Globus pallidus (tissue), 1 donor: ENCODE measurements at places on chromosomes 7 and 10.

- no peak for DNase-seq
Measured at GRCh38 chr7:37040330-37040729, 316.0 kb upstream of the AOAH start.

DNA sequence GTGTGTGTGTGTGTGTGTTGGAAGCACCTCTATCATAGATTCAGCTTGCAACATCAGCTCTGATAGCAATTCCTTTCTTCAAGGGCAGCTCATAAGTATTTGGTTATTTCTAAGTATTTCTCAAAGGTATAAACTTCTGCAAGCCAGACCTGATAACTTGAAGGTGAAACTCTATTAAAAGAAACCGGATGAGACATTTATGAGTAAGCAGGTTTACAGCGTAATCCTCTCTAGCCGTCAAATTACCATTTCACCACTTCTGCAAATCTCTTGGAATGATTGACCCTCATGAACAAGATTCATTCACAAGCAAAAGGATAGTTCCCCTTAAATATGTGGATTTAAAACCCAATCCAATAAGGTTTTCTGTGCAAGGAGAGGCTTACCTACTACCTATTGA lies 23.1 kb downstream of the PDE1C start:
- no peak for DNase-seq

DNA sequence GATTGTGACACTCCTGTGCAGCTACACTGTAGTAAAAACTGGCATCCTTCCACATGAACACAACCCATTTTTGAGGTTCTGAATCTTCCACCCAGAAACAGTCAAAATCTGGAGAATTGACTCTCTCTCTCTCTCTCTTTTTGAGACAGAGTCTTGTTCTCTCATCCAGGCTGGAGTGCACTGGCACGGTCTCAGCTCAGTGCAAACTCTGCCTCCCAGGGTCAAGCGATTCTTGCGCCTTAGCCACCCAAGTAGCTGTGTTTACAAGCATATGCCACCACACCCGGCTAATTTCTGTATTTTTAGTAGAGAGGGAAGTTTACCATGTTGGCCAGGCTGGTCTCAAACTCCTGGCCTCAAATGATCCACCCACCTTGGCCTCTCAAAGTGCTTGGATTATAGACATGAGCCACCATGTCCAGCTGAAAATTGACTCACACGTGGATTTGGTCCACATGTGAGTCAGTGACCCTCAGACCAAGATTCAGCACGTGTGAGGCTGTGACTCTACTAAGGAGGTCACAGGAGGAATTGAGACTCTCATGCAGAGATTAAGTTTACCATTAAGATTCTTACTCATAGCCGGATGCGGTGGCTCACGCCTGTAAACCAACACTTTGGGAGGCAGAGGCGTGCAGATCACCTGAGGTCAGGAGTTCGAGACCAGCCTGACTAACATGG lies 12.1 kb upstream of the ZNF107 start:
- no peak for DNase-seq

GRCh38 chr7:73602721-73603651 lies 21.3 kb downstream of the MLXIPL start:
- DNase-seq = peak; percentile 41

DNA sequence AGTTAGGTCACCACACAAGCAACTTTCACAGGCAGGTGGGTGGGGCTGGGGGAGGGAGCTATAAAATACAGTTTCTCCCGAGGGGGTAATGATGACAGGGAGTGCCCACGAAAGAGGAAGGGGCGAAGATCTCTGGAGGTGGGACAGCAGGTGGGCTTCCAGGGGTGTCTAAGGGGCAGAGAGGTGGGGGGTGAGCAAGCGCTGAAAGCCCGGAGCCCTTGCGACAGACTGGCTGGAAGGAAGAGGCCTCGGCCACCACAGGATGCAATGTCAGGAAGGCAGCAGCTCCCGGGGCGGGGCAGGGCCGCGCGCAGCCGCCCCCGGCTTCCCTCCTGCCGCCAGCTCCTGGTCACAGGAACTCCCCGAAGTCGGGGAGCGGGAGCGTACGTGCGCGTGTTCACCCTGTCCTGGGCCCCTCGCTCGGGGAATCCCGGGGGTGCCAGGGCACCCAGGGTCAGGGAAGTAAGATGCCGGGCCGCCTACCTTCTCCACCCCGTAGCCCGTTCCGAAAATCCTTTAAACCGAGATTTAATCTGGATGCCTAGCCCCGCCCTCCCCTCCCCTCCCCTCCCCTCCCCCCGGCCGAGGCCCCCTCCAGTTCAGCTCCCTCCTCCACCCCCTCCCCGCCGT lies 105.2 kb upstream of the PPIF start:
- DNase-seq = no peak

DNA sequence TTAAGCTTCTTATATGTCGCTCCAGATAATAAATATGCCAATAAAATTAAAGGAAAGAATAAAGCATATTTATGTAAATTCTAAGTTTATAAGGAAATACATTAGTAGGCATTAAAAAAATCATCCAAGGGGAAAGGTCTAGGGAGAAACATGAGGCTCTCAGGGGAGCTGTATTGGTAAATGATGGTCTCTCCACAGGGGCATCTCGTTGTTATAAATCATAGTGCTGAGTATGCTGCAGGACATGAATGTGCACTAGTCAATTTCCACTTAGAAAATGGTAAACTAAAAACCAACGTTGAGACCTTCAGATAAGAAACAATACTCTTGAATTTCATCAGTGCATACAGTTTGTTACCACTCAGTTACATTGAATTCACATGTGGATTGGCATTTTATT lies 194.0 kb upstream of the AHR start:
- DNase-seq = no peak

- DNase-seq = no peak
Measured at GRCh38 chr10:33129996-33130386, 172.0 kb upstream of the ITGB1 start.

GRCh38 chr7:148754912-148755311 lies 56.2 kb downstream of the CUL1 start:
- DNase-seq = no peak

GRCh38 chr7:156009569-156009968 lies 197.3 kb upstream of the SHH start:
- no peak for DNase-seq

GRCh38 chr10:111522141-111522540 lies 445.3 kb downstream of the ADRA2A start:
- no peak for DNase-seq

DNA sequence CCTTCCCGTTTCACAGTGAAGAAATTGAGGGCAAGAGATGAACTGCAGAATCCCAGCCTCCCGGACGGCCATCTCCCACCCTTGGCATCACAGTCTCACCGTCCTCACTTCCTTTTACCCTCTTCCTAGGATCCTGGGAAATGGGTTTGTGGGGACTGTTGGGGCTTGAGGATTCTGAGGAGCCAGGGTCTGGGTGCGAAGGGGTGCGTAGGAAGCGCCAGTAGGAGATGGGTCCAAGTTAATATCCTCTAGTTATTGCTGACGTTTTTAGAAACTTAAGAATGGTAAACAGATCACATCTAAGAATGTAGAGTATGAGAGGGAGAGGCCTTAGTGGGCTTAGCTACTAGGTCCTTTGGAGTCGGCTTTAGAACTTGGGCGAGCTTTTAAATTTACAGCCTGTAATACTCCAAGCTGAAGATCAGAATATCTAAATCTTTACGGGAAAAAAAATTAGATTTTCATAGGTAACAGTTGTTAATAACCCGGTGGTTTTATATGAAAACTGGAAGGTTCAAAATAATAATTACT lies 696 bp downstream of the MALSU1 start:
- no peak for DNase-seq

GRCh38 chr7:66330961-66331360 lies 125.8 kb downstream of the TPST1 start:
- DNase-seq = peak; percentile 46

DNA sequence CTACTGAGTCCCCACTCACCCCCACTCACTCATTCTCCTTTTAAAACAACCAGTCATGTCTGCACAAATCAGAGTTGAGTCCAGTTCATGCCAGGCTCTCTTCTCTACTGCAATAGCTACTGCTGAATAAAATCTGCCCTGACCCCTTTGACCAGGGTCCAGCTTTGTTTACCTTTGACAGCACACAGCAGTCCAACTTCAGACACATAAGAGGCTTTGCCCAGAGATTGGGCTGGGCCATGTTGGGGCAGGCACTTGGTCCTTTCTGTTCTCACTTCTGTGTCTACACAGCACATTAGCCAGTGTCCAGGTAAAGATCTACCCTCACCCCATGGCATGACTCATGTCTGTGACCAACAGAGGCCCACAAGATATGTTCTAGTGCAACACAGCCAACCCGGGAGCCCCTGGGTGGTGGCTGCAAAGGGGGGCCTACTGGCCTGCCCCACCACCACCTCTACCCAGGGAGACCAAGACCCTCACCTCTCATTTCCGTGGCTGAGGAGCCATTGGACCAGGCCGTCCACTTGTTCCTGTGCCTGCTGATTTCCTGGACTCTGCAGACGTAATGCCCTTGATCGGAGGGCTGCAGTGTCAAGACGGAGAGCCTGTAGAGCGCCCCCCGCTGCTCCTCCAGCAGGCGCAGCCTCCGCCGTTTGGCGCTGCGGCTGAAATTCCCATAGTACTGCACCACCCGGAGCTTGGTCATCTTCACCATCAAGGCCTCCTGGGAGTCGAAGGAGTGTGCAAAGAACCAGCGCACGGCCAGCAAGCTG lies 8.0 kb downstream of the VSTM4 start:
- no peak for DNase-seq

DNA sequence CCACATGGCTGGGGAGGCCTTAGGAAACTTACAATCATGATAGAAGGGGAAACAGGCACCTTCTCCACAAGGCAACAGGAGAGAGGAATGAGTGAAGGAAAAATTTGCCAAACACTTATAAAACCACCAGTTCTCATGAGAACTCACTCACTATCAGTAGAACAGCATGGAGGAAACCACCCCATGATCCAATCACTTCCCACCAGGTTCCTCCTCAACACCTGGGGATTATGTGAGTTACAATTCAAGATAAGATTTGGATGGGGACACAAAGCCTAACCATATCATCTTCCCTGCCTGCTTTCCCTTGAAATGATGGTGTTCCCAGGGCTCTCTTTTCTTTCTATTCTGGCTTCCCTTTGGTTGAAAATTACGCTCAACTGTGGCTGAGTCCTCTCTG lies 262.7 kb upstream of the HABP2 start:
- no peak for DNase-seq

- DNase-seq = no peak
Measured at GRCh38 chr10:3763035-3763456, 22.0 kb downstream of the KLF6 start.

DNA sequence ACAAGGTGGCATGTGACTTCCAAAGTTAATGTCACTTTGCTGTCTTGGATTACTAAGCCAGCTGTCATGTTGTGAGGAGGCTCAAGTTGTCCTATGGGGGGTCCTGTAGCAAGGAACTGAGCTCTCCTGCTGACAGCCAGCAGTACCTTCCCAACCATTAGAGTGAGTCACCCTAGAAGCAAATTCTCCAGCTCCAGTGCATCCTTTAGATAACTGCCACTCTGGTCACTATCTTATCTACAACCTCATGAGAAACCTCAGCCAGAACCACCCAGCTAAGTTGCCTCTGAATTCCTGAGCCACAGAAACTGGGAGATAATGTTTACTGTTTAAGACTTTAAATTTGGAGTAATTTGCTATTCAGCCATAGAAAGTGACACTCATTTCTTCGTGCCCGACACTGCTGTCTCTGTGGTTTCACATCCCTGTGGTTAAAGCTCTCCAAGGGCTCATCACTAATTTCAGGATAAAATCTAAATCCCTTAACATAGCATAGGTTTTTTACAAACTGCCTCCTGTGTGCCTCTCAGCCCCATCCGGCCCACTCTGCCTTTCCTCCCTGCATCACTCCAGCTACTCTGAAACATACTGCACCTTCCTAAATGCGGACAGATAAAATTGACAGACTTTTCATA lies 83.5 kb downstream of the PRR15 start:
- DNase-seq = no peak

DNA sequence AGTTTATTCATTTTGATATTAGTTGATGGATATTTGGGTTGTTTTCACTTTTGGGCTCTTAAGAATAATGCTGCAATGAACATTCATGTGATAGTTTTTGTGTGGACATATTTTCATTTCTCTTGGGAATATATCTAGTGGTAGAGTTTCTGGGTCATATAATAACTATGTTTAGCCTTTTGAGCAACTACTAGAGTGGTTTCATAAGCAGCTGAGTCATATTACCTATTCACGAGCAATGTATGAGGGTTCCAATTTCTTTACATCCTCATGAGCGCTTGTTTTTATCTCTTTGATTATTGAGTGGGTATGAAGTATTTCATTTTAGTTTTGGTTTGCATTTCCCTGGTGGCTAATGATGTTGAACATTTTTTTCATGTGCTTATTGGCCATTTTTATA lies 182.6 kb downstream of the PON1 start:
- DNase-seq = no peak

DNA sequence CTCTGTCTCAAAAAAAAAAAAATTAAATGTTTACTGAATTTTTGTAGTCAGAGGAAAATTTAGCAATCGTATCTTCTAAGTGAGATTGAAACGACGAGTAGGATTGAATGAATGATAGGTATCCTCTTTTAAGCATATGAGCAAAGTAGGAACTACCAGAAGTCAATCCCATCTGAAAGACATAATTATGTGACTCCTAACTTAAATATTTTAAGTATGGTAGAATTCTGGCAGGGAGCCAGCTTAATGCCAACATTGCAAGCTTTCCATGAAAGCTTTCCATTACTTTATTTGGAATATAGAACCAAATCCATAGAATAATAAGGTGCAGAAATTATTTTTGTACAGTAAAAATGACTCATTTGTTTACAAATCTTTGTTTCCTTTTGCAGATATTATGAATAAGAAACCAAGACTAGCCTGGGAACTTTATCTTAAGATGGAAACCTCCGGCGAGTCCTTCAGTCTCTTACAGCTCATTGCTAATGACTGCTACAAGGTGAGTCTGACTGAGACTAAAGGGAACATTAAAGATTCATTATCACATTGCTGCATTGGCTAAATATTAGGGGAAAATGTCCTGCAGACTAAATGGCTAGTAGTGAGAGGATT lies 50.2 kb upstream of the UBN2 start:
- DNase-seq = no peak

GRCh38 chr7:99876933-99877332 lies at the start of gene OR2AE1:
OR2AE1 (minus strand) TSS chr7:99877033; CDS start chr7:99877033, 0 bp downstream.
- DNase-seq = no peak

DNA sequence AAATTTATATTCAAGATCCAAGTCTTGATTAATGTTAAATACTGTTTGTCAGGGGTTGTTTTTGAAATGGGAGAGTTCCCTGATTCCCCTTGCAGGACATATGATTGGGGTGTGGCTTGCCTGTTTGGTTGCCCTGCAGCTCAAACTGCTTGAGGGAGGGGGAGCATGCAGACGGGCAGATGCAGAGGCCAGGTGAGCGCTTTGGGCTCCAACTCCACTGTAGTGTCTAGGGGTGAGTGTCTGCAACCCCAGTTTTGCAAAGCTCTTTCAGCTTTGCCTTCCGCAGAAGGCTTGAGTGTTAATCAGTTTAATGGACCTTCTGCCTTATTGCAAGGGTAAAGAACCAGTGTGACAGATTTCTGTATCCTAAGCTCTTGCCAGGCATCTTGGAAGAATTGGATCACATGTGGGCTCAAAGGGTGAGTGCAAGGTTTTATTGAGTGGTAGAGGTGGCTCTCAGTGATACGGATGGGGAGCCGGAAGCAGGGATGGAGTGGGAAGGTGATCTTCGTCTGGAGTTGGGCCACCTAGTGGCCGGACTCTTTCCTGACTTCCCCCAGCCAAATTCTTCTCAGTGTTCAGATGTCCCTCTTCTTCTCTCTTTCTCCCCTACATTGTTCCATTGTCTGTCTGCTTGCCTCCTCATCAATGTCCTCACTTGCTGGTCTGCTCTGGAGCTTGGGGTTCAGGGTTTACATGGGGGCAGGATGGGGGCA lies 479.7 kb downstream of the ATRNL1 start:
- DNase-seq = no peak
